ENCODE measurements at places on chromosomes 1 and 21.

DNA sequence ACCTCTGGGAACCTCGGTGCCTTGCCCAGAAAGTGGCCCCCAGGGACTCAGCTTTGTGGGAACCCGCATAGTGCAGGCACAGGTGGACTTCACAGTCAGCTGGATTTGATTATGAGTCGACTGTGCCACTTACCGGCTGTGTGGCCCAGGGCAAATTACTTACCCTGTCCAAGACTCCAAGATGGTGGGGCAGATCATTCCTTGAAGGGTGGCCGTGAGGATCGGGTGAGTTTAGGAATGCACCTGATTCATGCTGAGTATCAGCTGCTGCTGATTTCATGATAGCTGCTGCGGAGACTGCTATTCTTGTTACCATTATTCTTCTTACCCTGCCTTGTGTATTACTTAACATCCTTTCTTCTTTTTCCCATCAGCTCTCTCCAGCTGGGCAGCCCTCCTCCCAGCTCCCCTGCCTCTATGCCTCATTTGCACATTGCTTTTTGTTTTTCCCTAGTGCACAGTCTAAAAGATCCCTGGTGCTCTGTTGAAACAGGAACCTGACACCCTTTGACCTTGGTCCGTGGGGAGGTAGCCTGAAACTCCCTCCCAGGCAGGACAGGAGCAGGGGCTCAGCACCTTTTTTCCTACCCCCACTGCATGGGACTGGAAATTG lies 40.5 kb upstream of the FHAD1 start:
- DNase-seq = no peak

DNA sequence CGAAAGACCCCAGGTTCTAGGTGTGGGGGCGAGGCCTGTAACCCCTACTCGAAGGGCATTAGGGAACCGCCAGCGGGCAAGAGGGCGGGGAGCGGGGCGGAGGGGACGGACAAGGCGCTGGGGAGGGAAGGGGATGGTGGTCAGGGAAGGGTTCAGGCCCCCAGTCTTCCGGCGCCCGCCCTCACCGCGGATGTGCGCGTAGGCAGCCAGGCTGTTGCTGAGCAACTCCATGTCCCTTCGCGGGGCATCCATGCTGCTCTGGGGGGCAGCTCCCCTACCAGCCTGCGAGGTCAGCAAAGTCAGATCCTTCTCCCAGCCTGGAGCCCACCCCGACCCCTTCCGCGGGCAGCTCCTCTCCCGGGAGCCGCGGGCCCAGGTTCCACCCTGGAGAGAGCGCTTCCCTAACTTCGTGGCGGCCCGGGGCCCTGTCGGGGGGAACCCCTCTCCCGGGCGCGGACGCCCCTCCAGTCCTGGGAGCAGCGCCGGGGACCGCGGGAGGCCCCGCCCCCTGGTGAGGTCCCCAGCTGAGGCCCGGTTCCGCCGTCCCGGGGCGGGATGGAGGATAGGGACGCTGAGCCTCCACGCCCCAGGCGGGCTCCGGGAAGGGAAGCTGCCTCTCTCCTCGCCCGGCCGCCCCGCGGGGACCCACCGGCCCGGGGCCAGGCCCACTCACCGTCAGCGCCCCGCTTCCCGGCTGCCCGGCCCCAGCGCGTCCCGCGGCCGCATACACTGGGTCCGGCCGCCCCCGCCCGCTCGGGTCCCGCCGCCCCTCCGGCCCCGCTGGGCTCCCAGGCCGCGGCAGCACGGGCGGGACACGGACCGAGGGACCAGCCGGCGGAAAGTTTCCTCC lies 434 bp downstream of the EVA1B start:
- DNase-seq = peak; percentile 42

DNA sequence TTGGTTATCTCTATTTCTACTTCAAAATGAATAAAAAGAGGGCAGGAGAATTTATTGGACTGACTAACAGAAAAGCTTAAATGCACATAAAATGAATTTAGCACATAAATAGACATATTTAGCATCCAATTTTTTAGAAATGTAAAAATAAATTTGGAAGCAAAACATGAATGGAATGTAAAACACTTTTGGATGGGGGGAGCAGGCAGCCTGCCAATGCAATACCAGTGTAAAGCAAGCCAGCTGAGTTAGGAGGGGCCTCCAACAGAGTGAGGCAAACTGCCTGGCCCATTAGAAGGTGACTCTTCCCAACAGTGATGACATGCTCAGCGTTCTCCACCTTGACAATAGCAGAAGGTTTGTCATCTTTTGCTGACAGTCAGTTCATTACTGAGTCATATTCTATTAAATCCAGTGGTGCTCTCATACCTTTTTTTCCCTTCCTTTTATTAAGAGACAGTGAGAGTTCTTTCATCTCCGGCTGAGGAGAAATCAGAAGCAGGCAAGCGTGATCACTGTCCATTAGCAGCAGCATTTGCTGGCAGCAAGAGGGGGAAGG lies 19.5 kb upstream of the EXO1 start:
- DNase-seq = no peak

GRCh38 chr1:61395146-61395800 lies 312.9 kb downstream of the NFIA start:
- DNase-seq = no peak

GRCh38 chr1:153346077-153346723 lies 2.4 kb downstream of the PGLYRP4 start:
- no peak for DNase-seq

- DNase-seq = no peak
Observed at GRCh38 chr1:64343105-64343822, 126.7 kb upstream of the CACHD1 start.

GRCh38 chr1:22736501-22737080 lies 26.0 kb downstream of the EPHB2 start:
- DNase-seq = no peak

GRCh38 chr21:17841103-17841502 lies 21.9 kb upstream of the C21orf91 start:
- DNase-seq = no peak

GRCh38 chr1:232571523-232571922 lies 58.4 kb downstream of the SIPA1L2 start:
- no peak for DNase-seq

DNA sequence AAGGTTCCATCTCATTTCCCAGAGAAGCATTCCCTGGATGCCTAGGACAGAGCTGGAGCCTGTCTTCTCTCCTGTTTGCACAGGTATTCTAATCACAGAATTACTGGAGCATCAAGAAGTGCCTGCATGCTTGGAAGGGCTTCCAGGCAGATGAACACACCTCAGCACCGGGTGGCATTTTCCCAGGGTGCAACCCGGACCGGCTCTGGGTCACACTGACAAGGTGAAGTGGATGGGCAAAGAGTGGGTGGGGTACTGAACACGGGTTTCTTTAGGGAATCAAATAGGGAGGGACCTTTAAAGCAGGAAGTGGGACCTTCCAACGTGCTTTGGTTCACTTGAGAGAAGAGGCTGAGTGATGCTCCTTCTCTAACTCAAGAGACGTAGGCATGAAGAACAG lies 7.1 kb upstream of the PEF1 start:
- no peak for DNase-seq
